ENCODE measurements at places on chromosomes 12 and 14. TPM values are rescaled to one million over a fixed set of nuclear protein-coding genes. Genes with fewer than 3 reads are reported as not detected.

Gene PLEKHD1
- 0.02 TPM for total RNA-seq

Gene CD69
- not detected for total RNA-seq

Gene METTL3
- total RNA-seq = 55.4 TPM

Gene RTL1
- 0.33 TPM for total RNA-seq

Gene ESR2
- total RNA-seq = 0.04 TPM

Gene KRT77
- not detected for total RNA-seq

Gene TEX22
- 0.20 TPM for total RNA-seq

Gene SLC25A47
- total RNA-seq = not detected

Gene CRADD
- total RNA-seq = 10.2 TPM

Gene POTEG
- not detected for total RNA-seq

Gene FOXN4
- 0.05 TPM for total RNA-seq

Measured in A549 treated with DMSO at 1 μM for 4 hours (cell line).